ENCODE measurements at places on chromosomes 3 and 15.

DNA sequence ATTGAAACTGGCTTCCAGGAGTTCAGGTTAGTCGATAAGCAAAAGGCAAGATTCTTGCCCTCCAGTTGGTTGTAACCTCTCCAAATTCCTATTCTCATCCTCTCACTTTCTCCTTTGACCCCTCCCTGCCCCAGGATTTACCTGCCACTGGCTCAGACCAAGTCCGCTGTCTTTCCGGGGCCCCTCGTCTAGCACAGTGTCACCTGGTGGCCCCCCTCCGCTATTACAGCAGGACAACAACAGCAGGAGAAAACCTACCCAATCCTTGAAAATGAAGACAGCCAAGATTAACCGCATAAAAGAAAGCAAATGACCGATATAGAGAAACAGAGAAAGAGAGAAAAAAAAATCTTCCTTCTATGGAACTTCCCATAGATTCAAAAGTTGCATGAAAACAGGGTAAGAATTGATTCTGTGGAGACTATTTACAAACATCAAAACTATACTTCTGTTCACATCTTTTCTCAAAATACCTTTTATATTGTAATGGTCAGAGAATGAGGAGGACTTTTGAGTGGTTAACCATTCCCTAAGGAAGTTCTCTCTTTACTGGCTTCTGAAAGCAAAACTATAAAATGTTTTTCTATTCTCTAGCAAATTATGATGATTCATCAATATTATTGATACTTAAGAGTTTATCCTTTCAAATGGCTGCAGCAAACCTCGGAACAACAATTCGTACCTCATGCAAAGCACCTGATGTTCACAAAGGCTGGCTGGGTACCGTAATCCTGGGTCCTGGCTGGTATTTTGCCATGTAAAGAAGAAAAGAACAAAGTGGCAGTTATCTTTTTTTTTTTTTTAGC is 10.0 kb upstream of the ST8SIA2 start:
- peak; percentile 50 for DNase-seq

GRCh38 chr3:157127831-157128767 is 31.8 kb downstream of the CCNL1 start:
- DNase-seq = peak; percentile 84

GRCh38 chr3:193372783-193373182 is 5.8 kb downstream of the ATP13A5 start:
- DNase-seq = no peak

GRCh38 chr15:71807125-71807629 is 3.2 kb upstream of the NR2E3 start:
- DNase-seq = no peak

GRCh38 chr3:120903221-120903620 is 4.8 kb upstream of the STXBP5L start:
- no peak for DNase-seq

DNA sequence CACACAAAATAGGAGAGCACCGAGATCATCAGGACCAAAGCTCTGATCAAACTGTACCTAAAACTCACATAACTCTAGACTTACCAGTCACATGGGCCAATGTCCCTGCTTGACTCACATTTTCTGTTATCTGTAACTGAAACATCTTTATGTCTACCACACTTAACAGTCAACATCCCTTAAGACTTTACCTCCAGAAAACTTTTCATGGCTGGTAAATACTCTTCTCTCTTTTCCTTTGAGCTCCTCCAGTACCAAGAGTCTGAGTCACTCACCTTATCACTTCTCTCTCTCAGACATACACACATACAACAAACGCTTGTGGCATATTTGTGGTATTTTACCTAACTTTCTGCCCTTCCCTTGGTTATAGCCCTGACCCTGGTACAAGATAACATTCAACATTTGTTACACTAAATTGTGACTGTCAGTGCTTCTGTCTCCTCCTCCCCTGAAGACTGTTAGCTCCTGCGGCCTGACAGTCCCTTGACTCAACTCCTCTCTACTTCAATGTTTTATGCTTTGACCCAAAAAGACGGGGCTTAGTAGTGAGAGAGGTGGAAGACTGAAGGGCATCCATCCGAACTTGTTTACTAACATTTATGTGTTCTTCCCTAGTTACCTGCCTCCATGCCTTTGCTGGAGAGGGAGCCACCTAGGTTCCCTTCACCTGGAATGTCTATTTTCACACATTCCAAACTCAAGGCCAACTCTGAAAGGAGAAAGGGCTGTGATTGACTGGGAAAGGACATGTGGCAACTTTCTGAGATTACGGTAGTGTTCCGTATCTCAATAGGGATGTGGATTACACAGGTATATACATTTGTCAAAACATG is 3.7 kb upstream of the EFHB start:
- peak; percentile 22 for DNase-seq

DNA sequence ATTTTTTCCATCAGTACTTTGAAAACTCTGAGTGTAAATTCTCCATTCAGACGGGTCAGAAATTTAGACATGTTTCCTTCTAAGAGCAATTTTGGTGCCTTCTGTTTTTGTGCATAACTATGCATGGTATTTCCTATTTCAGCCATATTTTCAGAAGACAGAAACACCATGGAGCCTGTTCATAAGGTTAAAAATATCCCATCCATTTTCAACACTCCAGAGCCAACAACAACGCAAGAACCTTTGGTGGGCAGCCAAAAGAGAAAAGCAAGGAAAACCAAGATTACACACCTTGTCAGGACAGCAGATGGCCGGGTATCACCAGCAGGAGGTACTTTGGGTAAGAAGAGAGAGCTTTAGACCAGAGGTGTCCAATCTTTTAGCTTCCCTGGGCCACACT is 275.6 kb downstream of the BBX start:
- no peak for DNase-seq

DNA sequence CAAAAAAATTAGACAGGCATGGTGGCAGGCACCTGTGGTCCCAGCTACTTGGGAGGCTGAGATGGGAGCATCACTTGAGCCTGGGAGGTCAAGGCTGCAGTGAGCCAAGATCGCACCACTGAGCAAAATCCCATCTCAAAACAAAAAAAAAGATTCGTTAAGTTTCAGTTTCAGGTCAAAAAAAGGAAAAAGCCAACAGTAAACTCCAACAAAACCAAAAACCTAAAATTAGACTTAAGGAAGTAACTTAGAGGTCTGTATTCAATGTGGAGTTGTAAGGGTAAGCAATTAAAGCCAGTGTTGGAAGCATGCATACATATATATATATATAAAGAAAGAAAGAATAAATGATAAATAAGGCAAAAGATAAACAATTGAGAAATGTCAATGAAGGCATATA is 11.8 kb downstream of the KPNA1 start:
- DNase-seq = no peak

- no peak for DNase-seq
Measured at GRCh38 chr3:66629982-66630368, 129.2 kb upstream of the LRIG1 start.

GRCh38 chr15:98433346-98433745 is 215.0 kb upstream of the IGF1R start:
- no peak for DNase-seq

DNA sequence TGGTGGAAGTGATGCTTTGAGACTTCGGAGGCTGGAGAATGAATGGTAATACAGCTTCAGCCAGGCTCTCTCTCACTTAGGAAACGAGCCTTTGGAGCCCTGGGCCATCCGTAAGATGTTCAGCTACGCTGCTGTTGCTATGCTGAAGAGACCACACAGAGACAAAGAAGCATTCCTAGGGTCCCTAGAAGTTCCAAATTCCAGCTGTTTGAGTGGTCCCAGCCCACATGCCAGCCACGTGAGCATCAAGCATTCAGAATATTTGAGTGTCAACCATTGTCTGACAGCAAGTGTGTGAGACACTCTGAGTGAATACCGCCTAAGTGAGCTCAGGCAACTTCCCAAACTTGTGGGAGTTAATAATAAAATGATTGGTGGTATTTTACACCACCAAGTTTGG is 212.9 kb downstream of the CD47 start:
- DNase-seq = no peak

DNA sequence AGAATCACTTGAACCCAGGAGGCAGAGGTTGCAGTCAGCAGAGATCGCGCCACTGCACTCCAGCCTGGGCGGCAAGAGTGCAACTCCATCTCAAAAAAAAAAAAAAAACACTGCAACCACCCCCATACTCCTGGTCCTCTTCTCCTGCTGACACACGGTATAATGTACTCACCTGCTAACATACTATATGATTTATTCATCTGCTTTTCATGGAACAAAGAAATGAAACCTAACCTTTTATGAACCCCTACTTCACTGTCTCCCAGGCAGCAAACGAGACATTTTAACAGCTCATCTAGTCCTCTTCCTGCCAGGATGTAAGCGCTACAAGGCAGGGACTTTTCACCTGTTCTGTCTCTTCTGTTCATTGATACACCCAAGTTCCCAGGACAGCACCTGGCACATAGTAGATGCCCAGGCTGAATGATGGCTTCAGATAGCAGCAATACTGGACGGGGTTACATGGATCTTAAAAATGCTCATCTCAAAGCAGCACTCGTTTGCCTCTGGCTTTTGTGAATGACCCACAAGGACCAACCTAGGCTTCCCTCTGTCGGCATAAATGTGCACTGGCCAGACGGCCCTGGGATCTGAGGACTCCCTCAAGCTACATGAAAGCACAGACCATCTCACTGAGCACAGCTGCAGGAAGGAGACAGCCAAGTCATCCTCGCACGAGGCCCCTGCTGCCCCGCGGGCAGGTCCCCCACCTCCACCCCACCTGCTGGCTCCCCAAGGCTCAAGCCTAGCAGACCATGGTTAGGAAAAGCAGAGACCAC is 20.3 kb downstream of the XXYLT1 start:
- no peak for DNase-seq

GRCh38 chr3:141386611-141387111 is 18.4 kb downstream of the ZBTB38 start:
- no peak for DNase-seq

DNA sequence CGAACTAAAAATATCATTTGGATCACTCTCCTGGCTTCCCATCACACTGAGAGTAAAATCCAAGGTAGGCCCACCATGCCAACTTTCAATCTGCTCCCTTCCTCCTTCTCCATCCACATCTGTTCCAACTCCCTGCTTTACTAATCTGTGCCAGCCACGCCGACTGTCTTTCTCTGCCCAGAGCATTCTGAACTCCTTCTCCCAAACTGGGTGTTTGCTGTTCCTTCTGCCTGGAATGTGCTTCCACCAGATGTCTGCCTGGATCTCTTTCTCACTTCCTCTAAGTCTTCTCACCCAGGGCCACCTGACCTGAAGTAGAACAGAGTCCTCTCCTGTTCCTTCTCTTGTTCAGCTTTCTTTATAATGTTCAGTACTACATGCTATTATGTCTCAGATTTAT is 5.6 kb upstream of the ARL8B start:
- no peak for DNase-seq

DNA sequence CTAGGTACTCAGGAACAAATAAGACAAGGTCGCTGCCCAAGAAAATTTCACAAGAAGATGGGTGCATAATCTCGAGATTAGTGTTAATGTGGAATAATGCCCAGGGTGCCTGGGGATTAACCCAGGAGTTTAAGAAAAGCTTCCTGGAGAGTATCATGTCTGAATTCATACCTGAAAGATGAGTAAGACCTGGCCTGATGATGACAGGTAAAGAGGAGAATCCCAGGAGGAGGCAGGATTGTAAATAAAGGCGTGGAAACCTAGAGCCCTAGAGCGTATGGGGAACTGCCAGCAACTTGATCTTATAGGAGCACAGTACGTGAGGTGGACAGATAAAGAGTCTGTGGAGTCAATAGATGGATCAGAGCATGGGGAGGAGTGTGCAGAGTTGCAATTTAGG is 43.0 kb downstream of the ARRDC4 start:
- DNase-seq = no peak
